ENCODE measurements at places on chromosomes 16 and 17.

DNA sequence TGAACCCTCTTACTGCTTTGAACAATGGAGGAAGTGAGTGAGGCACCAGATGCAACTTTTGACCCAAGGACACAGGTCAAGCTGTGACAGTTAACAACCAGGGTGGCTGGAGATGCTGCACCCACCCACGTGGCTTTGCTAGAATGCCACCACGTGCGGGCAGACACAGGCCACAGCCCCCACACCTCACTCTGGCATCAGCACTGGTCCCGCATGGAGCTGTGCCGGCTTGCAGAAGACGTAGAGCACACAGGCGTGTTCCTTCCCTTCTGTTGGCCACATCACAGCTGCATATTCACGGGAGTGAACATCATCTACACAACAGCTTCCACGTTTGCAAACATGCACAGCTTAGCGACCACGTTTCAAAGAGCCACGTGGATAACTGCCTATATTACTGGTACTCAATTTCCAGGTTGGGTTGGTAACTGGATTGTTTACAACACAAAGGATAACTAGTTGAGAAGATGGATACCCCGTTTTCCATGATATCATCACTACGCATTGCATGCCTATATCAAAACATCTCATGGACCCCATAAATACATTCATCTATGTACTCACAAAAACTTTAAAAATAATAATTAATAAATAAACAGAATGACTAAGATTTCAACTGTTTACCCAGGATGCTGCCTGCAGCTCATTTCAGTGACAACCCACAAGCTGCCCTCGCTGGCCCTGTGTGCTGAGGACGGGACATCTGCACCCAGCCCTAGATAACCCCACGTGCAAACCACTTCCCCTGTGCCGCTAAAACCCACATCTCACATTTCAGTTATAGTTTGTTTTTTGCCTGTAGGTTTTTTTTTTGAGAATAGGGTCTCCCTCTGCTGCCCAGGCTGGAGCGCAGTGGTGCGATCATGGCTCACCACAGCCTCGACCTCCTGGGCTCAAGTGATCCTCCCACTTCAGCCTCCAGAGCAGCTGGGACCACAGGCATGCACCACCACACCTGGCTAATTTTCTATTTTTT is 132.0 kb downstream of the ANKRD11 start:
- no peak for DNase-seq

DNA sequence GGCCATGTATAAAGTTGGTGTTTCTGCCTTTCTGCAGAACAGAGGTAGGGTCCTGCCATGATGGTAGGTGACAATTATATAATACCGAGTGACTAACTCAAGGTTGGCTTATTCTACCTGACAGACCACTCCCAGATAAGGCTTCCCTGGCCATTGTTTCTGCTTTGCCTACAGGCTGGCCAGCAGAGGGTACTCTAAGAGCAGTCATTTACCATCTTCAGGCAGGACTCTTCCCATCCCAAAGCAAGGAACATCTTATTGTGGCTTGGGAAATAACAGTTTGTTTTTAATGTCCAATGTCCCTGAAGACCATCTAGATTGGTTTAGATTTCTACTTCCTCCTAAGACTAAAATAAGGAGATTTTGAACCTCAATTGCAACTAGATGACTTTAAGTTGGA is 74.1 kb downstream of the SNX11 start:
- DNase-seq: no peak

- DNase-seq: no peak
Measured at GRCh38 chr17:4739122-4740024, at the start of the genes CXCL16 and ZMYND15. Gene CXCL16, minus strand, starts transcription at chr17:4739928. Its CDS starts 589 bp downstream, at chr17:4739339. Gene ZMYND15, plus strand, starts transcription at chr17:4739833. Its CDS starts 716 bp downstream, at chr17:4740549.

DNA sequence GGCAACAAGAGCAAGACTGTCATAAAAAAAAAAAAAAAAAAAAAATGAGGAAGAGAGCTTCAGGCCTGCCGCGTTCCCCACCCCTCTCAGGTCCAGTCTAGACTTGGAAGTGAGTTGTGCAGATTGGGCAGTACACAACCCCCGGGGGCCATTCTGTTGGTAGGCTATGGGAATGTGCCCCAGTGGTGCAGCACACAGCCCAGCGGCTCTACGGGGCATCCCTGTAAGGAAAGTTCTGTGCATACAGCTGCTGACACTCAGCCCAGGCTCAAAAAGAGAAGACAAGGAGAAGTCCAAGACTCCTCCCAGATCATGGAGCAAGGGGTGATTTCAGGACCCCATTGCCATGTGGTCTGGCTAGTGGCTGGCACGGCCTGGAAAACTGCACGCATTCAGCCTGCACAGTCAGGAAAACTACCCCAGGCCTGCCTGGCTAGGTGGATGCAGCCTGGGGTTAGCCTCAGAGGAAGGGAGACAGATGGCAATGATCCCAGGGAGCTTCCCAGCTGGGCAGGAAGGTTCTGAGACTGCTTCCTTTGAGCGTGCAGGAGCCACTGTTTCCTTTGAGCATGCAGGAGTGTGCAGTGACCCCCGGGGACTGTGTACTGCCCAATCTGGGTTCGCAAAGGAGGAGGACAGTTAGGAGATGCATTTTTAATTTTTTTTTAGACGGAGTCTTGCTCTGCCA is 44.8 kb downstream of the PECAM1 start:
- no peak for DNase-seq

All from smooth muscle cell of the brain vasculature (primary cell).